ENCODE measurements at places on chromosomes 12 and 14. TPM values are rescaled to one million over a fixed set of nuclear protein-coding genes. Genes with fewer than 3 reads are reported as not detected.

The MAP1LC3B2 gene
- total RNA-seq, result 0.96 TPM

The BDKRB1 gene
- not detected for total RNA-seq

The AMN gene
- total RNA-seq, result 0.75 TPM

The MVK gene
- total RNA-seq, result 14.2 TPM

- no peak for DNase-seq
- no peak overlapping the region for H3K4me3 ChIP-seq
- no peak overlapping the region for H3K27ac ChIP-seq
- no peaks in the 10 kb centered on the region for H3K27me3 ChIP-seq
Observed at GRCh38 chr12:28035500-28035899, 63.0 kb upstream of the PTHLH start.

DNA sequence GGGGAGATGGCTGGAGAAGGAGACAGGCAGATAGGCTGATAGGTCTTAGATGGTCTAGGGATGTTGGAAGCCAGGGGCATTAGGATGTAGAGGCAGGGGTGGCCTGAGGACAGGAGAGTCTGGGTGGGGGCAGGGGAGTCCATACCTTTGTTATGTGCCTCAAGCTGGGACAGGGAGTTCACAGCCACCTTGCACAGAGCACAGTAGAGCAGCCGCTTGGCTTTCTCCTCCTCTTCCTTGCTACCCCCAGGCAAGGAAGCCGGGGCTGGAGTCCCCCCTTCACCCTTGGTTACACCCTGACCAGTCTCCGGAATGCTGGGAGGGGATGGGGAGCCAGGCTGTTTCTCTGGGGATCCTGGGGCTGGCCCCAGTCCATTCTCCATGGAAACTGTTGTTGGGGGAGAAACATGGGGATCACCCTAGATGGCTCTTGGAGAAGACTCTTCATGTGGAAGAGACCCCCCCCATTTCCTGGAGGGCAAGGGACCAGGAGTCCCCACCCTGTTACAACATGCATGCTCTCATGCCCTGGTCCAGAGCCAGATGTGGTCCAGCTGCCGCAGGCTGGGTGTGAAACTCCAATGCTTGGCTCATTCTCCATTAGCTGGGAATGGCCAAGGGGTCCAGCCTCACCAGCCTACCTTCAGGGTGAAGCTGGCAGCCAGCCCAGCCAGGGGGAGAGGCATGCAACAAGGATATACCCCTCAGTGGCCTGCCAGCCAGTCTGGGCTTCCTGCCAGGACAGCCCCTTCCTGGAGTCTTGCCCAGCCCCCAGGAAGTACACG lies 7.2 kb upstream of the GPR84 start:
- DNase-seq, result no peak
- H3K4me1 ChIP-seq, result peaks cover 11% of the 10 kb centered on the region
- H3K4me3 ChIP-seq, result no peak overlapping the region
- no peak overlapping the region for H3K27ac ChIP-seq

The APOF gene
- total RNA-seq, result not detected

Measured in CD8-positive, alpha-beta memory T cell (primary cell).